ENCODE measurements at places on chromosomes 2 and 18.

GRCh38 chr18:49618742-49619681, 57.2 kb downstream of the LIPG start:
- DNase-seq: no peak

DNA sequence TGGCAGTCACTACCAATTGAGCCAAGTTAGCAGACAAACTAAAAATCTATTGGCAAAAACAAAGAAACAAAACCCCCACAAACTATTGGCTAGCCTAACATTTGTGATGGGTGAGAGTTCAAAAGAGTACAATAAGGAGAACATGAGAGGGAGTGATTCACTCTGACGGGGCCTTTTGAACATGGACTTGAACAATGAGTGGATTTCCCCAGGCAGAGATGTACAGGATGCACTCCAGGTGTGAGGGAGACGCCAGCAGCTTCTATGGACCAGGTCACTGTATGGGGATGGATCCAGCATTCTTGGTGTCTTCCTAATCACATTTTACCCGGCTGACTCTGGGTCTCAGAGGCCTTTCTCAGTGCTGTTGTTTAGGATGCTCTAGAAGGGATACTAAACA, 167.5 kb upstream of the SMAD2 start:
- no peak for DNase-seq

GRCh38 chr2:10289352-10289751, 13.4 kb upstream of the HPCAL1 start:
- no peak for DNase-seq

GRCh38 chr2:234723400-234723799, 226.5 kb upstream of the ARL4C start:
- no peak for DNase-seq

GRCh38 chr2:206305523-206306245, 31.2 kb downstream of the ZDBF2 start:
- DNase-seq: no peak

DNA sequence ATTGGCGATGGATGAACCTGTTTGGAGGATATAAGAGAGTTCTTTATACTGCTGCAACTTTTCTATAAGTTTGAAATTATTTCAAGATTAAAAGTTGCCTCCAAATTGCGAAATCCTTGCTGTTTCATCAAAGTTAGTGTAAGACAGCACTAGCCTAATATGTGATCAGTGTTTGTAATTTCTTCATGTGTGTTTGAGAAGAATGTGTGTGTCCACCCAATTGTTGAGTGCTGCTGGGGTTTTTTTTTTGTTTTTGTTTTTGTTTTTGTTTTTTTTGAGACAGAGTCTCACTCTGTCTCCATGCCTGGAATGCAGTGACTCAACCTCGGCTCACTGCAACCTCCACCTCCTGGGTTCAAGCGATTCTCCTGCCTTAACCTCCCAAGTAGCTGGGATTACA, 33.4 kb downstream of the CDK15 start:
- no peak for DNase-seq

GRCh38 chr2:215392164-215392563, 43.7 kb downstream of the FN1 start:
- DNase-seq: no peak

- DNase-seq: no peak
Measured at GRCh38 chr2:128367601-128368359, 49.1 kb upstream of the HS6ST1 start.

DNA sequence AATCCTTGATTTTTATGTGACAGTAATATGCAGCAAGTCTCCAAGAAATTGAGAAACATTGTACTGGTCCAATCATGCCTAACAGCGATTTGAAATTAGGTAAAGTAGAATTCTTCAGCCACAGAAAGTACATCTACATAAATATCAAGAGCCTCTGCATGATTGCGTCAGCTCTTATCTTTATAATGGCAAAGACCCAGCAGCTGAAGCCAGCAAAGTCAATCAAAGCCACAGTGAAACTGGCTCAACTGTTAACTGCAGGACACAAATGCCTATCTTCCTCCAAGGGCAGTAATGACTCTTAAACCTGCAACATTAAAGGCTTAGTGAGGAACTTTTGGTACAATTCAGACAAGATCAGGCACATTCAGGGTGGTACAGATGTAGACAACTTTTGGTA, 102.5 kb downstream of the BARD1 start:
- DNase-seq: no peak

Data from left ventricle myocardium superior (tissue), 1 donor.